Mesothelial cell of epicardium (in vitro differentiated cells): ENCODE measurements at places on chromosomes 5 and 9. TPM values are rescaled to one million over a fixed set of nuclear protein-coding genes. Genes with fewer than 3 reads are reported as not detected.
A peak's percentile ranks its signal among the peaks of the same experiment; 100 is the strongest.

- DNase-seq, result no peak
These were observed 35.2 kb upstream of the PDE8B start for GRCh38 chr5:77175231-77175630.

- no peak for DNase-seq
These were observed 48.3 kb downstream of the TMEFF1 start for GRCh38 chr9:100521282-100521681.

- no peak for DNase-seq
These were observed 37.8 kb downstream of the RABGAP1 start for GRCh38 chr9:122978601-122979000.

DNA sequence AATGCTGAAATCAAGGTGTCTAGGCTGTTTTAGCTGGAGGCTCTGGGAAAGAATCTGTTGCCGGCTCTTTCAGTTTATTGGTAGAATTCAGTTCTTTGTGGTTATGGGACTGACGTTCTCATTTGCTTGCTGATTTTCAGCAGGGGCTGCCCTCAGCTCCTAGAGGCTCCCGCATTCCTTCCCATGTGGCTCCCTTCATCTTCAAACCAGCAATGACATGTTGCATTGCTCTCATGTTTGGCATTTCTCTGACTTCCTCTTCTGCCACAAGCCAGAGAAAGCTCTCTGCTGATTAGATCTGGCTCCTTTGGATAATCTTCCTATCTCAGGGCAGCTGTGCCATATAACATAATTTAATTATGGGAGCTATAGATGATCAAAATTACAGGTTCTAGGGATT, 360.3 kb downstream of the LRRC70 start:
- no peak for DNase-seq

- no peak for DNase-seq
These were observed 2.0 kb upstream of the APBA1 start for GRCh38 chr9:69674112-69674685.

GRCh38 chr5:172898843-172899369, 60.3 kb upstream of the RPL26L1 start:
- no peak for DNase-seq

GRCh38 chr5:88760527-88760926, 122.5 kb downstream of the MEF2C start:
- DNase-seq, result no peak

F12 gene
- total RNA-seq, result 2.1 to 2.7 TPM (median 2.3 TPM) in 3 replicates

GRCh38 chr5:181061645-181062044, 21.6 kb downstream of the BTNL9 start:
- no peak for DNase-seq

PRR16 gene
- total RNA-seq, result 1.9 to 2.7 TPM (median 2.1 TPM) in 3 replicates

DNA sequence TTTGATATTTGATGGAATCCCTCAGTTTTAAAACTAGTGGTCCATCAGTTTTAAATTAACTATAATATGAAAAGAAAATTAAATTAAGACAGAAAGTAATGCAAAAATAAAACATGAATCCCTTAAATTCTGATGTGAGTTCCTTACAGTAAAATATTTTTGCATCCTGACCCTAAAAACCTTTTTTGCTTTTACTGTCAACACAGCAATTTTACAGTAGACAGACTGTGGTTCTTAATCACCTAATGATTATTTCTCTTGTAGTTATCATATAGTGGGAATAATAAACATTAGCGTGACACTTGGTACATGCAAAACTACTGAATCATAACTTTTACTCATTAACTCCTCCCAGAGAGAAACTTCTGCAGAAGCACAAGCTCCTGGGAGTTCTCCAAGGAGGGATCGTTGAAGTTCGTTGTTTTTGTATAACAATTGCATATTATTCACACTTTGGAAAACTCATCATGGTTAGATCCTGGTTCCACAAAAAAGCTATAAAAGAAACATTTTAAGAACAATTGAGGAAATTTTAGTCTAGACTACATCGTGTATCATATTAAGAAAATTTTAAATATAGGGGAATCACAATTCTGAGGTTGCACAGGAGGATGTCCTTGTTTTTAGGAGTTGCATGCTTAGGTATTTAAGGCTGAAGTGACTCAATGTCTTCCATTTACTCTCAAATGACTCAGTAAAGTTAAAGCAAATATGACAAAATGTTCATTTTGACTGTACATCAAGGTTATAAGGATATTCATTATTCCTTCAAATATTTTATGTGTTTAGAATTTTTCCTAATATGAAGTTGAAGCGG, 88.2 kb upstream of the NIPAL4 start:
- no peak for DNase-seq

- DNase-seq, result no peak
These were observed 108.2 kb upstream of the NR3C1 start for GRCh38 chr5:143511736-143512135.

PHF24 gene
- 0.62 to 0.99 TPM (median 0.83 TPM) in 3 replicates for total RNA-seq

DNA sequence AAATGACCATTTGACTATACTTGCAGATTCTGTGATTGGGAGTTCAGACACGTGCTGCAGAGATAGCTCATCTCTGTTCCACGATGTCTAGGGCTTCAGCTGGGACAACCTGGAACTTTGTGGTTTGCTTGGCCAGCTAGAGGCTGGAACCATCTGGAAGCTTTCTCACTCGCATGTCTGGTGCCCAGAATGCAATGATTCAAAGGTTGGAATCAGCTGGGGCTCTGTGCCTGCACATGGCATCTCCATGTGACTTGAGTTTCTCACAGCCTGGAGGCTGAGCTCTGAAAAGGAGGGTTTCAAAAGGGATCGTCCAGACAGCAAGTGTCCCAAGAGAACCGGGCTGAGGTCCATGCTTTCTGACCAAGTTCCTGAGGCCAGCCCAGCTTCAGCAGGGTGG, 465.2 kb downstream of the GADD45G start:
- no peak for DNase-seq

- peak; percentile 30 for DNase-seq
These were observed 8.2 kb upstream of the IRF1 start for GRCh38 chr5:132498686-132499271.

LNPEP gene
- 35.4 to 37.3 TPM (median 35.6 TPM) in 3 replicates for total RNA-seq

DNA sequence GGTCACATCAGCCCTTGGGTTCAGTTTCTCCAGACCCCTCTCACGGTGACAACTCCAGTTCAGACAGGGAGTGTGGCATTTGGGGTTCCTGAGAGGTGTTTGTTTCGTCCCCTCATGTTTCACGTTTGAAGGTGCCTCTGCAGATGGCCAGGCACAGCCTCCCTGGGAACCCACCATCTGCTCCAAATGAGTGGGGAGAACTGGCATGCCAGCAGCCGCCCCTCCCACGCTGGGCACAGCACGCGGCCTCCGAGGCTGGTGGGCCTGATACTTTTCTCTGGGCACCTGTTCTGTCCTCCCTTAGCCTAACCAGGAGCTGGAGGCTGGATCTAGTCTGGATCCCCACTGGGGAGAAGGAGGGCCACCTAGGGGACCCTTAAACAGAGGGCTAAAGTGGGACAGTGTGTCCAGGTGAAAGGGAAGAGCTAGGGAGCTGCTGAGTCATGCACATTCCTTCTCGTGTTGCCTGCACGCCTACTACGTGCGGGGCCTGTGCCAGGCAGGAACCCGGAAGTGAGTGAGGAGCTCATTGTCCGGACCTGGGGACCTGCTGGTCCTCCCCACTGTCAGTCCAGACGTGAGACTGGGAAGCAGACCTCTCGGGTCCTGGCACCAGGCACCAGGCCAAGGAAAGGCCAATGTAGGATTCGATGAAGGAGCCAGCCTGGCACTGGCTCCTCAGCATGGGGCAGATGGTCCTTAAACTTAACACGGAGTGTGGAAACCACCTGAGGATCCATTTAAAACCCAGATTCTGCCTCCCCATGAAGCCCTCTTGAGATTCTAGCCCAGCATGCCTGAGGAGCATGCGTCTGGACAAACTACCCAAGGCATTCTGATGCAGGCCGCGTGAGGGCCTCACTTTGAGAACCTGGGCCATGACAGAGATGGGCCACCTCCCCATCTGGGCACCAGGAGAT, 11.7 kb downstream of the DNM1 start:
- no peak for DNase-seq

DNA sequence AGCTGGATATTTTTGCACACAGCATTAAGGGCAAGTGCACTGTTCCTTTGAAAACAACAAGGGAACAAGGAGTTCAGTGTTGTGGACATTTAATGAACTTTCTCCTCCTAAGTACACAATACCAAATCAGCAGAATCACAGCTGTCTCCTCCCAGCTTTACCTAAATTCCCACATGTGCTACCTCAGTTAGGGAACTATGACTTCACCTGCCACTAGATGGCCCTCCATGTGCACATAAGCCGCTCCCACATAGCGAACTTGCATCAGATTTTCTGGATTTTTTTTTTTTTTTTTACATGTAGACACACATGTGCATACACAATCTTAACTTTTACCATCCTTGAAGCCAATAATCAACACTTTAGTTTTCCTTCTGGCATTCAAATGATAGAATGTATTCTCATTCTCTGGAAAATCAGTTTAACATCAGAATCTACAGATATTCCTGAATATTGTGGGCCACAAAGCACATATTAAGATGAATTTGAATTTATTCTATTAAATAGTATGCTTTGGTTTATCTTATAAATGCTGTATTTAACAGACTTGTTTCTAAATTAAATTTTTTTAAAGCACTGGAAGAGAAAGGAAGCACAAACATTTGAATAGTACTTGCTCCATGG, 123.6 kb downstream of the PALM2AKAP2 start:
- peak; percentile 35 for DNase-seq

DNA sequence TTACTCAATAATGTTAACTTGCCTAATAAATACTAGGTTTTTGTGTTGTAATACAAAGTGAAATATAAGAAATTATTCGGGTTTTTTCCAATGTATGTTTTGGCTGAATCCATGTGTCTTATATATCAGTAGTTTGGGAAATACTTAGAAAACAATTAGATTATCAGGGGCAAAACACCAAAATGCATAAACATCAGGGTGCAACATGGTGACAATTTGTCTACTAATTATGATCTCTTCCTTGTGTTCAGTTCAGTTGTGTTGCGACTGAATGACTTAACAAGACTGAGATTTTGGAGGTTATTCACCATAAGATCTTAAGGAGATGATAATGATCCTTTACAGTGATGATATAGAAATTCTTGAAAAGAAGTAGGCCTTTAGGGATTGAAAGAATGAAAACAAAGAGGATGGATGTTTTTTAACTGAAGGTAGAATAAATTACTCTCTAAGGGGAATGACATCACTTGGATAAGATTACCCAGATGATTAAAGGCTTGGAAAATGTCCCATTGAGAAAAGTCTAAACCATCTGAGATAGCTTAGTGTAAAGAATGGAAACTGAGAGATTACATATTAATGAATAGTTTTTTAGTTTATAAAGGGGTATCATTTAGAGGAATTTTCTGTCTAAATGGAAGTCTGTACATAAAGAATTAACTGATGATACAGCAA, 415.8 kb downstream of the SPATA31D1 start:
- DNase-seq, result no peak

NR5A1 gene
- 0.25 TPM in 1 of 3 replicates, not detected in the others for total RNA-seq

- DNase-seq, result no peak
These were observed 11.0 kb upstream of the FAM81B start for GRCh38 chr5:95380103-95380628.

EIF4E1B gene
- total RNA-seq, result not detected in 3 replicates

HAVCR2 gene
- total RNA-seq, result 0.84 to 1.2 TPM (median 0.86 TPM) in 3 replicates

DNA sequence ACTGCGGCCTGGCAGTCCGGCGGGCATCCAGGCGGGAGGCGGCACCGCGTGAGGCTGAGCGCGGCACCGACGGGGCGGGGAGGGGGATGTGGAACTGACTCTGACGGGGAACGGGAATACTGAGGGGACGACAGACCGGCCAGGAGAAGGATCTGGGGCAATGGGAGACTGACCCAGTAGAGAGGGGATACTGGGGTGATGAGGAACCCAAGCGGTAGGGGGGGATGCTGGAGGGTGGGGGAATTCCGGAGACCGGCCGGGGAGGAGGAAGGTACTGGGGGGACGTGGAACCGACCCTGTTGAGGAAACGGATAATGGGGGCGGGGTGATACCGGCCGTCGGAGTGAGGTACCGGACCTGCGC, 423 bp downstream of the IPPK start:
- peak; percentile 49 for DNase-seq

ANAPC2 gene
- 86.1 to 89.3 TPM (median 87.1 TPM) in 3 replicates for total RNA-seq

LEAP2 gene
- 1.9 to 2.6 TPM (median 1.9 TPM) in 3 replicates for total RNA-seq

GRCh38 chr5:154984946-154985516, 28.5 kb upstream of the KIF4B start:
- no peak for DNase-seq

SEMA4D gene
- total RNA-seq, result 41.8 to 44.7 TPM (median 42.7 TPM) in 3 replicates

ZNG1C gene
- total RNA-seq, result 44.8 to 51.4 TPM (median 45.6 TPM) in 3 replicates

GRCh38 chr9:112065806-112066606, 109.1 kb downstream of the SUSD1 start:
- DNase-seq, result no peak

GRCh38 chr9:129330711-129331492, 152.8 kb upstream of the IER5L start:
- DNase-seq, result no peak

- DNase-seq, result no peak
These were observed 15.5 kb downstream of the CARD19 start for GRCh38 chr9:93111371-93112115.

DNA sequence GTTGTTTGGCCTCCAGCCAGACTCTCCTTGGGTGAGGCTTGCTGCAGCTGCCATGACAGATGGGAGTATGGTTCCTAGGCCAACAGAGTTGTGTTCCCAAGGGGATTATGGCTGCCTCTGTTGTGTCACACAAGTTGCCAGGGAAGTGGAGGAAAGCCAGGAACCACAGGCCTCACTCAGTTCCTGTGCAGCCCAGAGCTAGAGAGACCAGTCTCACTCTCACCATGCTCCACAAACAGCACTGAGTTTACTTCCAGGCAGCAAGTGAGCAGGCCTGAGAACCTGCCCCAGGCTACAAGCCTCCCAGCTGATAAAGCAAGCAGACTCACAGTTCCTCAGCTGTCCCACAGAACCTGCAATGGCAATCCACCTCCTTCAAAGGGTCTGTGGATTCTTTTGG, 273.6 kb upstream of the TAS2R1 start:
- no peak for DNase-seq

GRCh38 chr5:9468060-9468388, 77.9 kb downstream of the SEMA5A start:
- no peak for DNase-seq

DNA sequence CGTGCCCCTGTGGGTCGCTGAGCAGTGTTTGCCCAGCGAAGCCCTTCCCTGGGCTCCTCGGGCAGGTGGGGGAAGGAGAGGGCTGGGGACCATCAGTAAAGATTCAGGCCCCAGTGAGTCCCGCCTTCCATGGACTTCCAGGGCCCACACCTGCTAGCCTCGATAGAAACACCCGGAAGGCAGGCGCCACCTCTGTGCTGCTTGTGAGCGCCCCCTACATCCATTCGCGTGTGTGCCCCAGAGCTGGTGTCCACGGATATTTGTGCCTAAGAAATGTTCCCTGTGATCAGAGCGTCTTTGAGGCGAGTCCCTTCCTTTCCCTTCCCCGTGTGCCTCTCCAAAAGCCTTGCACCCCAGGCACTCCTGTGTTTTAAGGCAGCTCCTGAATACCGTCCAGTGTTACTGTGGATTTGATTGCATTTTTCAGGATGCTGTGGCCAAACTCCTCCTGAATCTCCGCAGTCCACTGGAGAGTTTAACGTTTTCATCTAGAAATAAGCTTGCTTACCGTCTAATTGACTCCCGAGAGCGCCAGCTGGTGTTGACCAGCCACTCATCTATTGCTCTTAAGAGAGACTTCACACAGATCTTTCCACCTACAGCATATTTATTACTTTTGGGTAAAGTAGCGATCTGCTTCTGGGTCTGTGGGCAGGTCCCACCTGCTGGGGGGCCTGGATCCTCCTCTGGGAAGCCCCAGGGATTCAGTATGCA, 101.4 kb downstream of the COL5A1 start:
- no peak for DNase-seq

- DNase-seq, result no peak
These were observed 31.7 kb upstream of the ARAP3 start for GRCh38 chr5:141713616-141714309.

PCDHGC5 gene
- 2.6 to 3.5 TPM (median 3.5 TPM) in 3 replicates for total RNA-seq
